ENCODE measurements at places on chromosomes 1 and 21.

DNA sequence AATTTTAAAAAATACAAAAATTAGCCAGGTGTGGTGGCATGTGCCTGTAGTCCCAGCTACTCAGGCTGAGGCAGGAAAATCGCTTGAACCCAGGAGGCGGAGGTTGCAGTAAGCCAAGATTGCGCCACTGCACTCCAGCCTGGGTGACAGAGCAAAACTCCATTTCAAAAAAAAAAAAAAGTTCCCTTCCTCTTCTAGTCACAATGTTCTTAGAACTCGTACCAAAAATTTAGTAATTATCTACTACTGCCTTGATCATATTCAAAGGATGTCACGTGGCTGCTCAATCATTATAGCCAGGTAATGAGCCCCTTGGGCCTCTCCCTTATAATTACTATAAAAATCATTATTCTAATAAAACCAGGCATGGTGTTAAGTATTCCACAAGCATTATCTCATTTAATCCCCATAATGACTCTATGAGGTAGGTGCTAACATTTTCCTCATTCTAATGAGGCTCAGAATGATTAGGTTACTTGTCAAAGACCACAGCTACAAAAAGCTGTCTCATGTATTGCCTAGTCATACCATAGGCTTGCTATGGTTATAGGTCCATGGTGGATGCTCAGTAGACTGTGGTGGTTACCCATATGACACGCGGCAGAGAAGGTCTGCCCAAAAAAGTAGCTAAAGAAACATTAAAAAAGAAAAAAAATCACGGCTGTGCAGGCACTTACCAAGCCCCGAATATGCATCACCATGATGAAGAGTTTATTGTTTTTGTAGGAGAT, 15.5 kb upstream of the PPP1R15B start:
- DNase-seq = no peak

DNA sequence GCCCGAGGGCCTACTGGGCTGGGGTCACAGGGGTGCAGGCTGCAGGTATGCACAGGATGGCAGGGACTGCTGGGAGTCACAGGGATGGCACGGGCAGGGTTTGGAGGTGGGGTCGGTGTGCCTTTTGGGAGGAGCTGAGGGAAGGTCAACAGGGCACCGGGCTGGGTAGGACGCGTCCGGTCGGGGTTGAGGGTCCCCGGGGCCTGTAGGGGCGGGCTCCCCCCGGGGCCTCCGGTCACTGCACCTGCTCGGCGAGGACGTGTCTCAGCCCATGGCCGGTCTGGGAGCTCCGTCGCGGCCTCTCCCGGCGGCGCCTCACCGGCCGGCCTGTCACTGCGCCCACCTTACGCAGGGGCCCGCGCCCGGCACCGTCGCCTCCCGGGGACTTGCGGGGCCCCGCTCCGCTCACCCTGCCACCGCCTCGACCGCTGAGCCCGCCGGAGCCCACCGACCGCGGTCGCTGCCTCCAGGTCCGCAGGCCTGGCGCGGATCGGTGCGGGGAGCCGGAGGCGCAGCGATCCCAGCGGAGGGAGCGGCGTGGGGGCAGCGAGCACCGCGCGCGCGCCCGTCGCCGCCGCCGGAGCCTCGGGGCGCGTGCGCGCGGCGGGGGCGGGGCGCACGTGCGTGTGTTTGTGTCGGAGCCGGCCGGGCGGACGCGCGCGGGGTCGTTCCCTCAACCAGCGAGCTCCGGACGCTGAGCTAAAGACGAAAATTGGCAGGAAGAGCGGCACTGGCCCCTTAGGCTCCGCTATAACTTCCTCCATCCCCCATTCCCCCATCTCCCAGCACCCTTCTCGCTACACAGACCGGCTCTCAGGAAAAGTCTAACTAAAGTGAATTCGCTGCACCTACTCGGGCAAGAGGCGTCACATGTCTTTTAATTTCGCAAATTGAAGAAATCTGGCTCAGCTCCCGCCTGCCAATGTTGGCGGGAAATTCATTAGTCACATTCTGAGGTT, at the start of gene AMIGO1:
Gene AMIGO1, minus strand, starts transcription at position 552 of the 959 bp plus-strand sequence. CDS start 815 bp downstream, outside the sequence.
- peak; percentile 52 for DNase-seq

DNA sequence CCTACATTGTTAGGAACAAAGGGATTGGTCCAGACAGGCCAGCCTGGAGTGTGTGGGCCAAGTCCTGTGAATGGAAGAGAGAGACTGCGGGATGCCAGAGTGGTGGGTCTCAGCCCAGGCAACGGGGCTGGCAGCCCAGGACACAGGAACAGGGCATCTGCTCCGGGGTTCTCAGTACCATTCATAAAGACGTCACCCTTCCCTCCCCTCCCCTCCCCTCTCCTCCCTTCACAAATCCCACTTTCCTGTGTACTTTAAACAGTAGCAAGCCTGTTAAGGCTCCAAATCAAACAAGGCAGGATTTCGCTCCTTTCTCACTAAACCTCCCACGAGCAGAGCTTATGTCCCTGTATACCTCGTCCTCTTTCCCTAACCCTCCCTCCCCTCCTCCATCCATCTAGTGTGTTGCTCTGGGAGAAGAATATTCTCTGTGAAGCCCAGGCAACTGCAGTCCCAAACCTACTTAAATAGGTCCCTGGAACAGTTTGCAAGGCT, 4.2 kb upstream of the PLXNA2 start:
- DNase-seq = no peak

DNA sequence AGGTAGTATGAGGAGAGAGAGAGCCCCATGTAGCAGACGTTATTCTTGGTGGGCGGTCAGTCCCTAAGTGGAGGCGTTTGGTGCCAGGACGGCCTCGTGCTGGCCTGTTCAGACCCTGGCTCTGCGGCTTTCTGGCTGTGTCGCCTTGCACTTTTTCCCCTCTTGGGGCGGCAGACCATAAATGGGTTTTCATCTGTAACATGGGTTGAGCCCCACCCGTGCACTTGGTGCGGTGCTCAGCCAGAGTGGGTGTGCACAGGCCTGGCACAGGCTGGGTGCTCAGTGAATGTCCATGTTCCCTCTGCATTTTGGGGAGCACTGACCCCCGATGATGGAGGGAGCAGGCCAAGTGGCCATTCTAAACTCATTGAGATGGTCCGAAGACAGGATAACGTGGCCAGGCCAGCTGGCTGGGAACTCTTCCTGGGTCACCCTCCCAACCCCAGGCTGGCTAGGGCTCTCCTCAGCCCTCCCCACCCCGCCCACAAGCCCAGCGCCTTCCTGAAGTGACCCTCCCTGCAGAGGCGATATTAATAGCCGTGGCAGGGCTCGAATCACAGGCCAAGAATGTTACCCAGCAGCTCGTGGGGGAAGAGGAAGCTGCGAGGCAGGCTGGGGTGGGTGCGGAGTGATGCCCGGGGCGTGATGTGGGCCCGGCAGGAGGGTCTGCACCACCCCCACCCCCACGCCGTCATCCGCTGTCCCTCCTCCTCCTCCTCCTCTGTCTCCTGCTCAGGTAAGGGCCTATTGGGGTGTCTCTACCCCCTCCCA, 78.5 kb downstream of the ARHGEF10L start:
- DNase-seq = no peak

GRCh38 chr1:242787968-242788367, 263.5 kb upstream of the PLD5 start:
- no peak for DNase-seq

DNA sequence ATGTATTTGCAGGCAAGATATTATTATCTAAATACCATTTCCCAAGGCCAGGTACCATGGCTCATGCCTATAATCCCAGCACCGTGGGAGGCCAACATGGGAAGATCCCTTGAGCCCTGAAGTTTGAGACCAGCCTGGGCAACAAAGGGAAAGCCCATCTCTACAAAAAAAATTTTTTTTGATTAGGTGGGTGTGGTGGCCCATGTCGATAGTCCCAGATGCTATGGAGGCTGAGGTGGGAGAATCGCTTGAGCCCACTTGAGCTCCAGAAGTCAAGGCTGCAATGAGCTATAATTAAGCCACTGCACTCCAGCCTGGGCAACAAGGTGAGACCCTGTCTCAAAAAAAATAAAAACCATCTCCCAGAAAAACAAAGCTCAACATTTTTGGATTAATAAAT, 2.2 kb downstream of the STMN1 start:
- DNase-seq = no peak

GRCh38 chr1:109637446-109637845, 17.8 kb downstream of the AMPD2 start:
- no peak for DNase-seq

- DNase-seq = no peak
These were observed 408.0 kb downstream of the SIPA1L2 start for GRCh38 chr1:232221802-232222499.

GRCh38 chr1:11180342-11180744, 8.8 kb upstream of the ANGPTL7 start:
- DNase-seq = no peak

GRCh38 chr1:203065191-203065590, 20.6 kb downstream of the MYOG start:
- no peak for DNase-seq

- no peak for DNase-seq
These were observed 74.5 kb downstream of the SYF2 start for GRCh38 chr1:25157846-25158245.

Data from stimulated activated CD4-positive, alpha-beta T cell treated with anti-CD3 and anti-CD28 coated beads, Interleukin-2, amount 100 ng/mL, for 48 hours (primary cell).